Cardiac atrium fibroblast (primary cell): ENCODE measurements at places on chromosomes 12 and 14. TPM values are rescaled to one million over a fixed set of nuclear protein-coding genes. Genes with fewer than 3 reads are reported as not detected.

Gene ESR2
- total RNA-seq: not detected in 2 replicates

Gene ERBB3
- not detected in 2 replicates for total RNA-seq

Gene SLC39A5
- not detected in 2 replicates for total RNA-seq

Gene HSPB8
- 9.7 and 27.7 TPM in 2 replicates for total RNA-seq

Gene PIK3C2G
- not detected in 2 replicates for total RNA-seq

Gene HDAC7
- 65.8 and 79.4 TPM in 2 replicates for total RNA-seq

Gene SDSL
- 0.81 and 4.0 TPM in 2 replicates for total RNA-seq

Gene SAMD4A
- 21.7 and 28.3 TPM in 2 replicates for total RNA-seq

Gene SAMD15
- total RNA-seq: 1.1 TPM in 2 replicates
